Activated CD4-positive, alpha-beta T cell treated with anti-CD3 and anti-CD28 coated beads, Interleukin-2, amount 10 ng/mL, durations not matched to agents 24 days and 14 days (primary cell): ENCODE measurements at places on chromosomes 6 and 20. TPM values are rescaled to one million over a fixed set of nuclear protein-coding genes. Genes with fewer than 3 reads are reported as not detected.

Gene CYP24A1
- not detected in 2 replicates for total RNA-seq

DNA sequence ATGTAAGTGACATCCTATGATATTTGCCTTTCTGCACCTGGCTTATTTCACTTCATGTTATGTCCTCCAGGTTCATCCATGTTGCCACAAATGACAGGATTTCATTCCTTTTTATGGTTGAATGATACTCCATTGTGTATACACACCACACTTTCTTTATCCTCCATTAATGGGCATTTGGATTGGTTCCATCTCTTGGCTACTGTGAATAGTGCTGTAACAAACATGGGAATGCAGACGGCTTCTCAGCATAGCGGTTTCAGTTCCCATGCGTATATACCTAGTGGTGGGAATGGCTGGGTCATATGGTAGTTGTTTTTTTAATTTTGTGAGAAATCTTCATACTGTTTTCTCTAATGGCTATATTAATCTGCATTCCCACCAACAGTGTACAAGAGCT, 14.8 kb downstream of the MTHFD1L start:
- DNase-seq, result no peak

DNA sequence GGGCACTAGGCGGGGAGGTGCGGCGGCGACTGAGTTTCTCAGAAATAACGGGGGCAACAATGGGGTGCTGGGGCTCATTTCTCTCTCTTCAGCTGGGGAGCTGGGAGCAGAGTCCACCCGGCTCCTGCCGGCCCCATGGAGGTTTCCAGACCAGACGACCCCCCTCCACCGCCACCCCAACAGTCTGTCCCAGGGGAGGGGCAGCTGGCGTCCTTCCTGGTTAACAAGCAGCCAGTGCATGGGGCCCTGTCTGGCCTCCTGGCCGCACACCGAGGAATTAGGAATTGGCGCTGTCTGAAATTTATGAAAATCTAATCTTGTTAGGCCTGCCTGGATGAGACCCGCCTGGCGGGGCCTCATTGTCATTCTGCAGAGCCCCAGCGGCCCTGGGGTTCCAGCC, 42.4 kb downstream of the PMEPA1 start:
- DNase-seq, result no peak

- no peak for DNase-seq
Measured at GRCh38 chr6:135458051-135458450, 39.5 kb downstream of the AHI1 start.

GRCh38 chr6:150876598-150876997, 11.1 kb downstream of the MTHFD1L start:
- DNase-seq, result no peak

- DNase-seq, result no peak
Measured at GRCh38 chr6:100105138-100105537, 111.1 kb upstream of the MCHR2 start.

Gene MAS1
- not detected in 2 replicates for total RNA-seq
